ENCODE measurements at places on chromosomes 13 and 19.

DNA sequence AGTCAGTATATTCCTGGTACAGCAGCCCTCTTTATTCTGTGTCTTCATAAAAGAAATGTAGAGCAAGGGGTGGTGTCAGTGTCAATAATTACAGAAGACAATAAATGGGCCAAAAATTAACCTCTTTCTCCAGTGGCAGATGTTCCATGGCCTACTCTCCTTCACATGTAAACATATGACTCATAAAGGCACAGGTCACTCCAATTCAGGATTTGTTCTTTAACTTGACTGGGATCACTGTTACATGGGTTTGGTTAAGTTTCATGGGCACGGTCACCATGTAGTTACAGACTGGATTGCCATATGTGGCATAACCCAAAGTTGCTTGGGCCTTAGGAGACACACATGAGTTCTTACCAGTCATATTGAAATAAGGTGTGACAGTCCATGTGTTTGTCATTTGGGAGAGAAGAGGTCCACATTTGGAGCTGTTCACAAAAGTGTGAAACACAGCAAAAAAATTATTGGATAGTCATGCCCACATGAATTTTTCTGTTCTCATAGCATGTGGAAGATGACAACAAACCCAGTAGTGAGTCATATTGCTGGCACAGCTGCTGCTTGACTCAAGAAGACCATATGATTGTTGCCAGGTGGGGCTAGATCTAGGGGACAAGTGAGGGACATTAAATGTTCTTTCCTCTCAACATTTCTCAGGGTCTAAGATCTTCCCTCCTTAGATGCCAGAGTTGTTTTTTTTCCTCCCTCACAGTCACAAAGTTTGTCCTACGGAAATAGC lies 68.1 kb upstream of the HTR2A start:
- DNase-seq: no peak

DNA sequence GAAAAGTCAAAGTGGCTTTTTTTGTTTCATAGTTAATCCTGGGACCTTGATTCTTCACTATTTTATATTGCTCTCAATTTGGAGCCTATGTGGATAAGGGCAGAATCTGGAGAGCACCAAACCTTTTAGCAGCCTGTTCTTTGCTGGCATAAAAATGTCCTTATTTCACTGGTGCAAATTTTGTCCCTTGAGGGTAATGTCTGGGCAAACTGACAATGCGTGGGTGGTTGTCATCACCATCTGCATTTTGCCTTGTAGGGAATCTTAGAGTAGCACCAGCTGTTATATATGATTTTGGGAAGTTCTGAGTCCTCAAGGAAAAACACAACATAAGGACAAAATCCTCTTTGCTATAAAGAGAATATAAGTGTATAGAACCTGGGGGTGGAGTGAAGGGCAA lies 336.9 kb upstream of the HTR2A start:
- no peak for DNase-seq

- DNase-seq: peak; percentile 47
Measured at GRCh38 chr19:18349524-18350128, 9.2 kb downstream of the PGPEP1 start.

- no peak for DNase-seq
Measured at GRCh38 chr19:41690801-41691065, 2.7 kb upstream of the CEACAM7 start.

GRCh38 chr13:103443604-103444003 lies 377.4 kb upstream of the SLC10A2 start:
- DNase-seq: no peak

DNA sequence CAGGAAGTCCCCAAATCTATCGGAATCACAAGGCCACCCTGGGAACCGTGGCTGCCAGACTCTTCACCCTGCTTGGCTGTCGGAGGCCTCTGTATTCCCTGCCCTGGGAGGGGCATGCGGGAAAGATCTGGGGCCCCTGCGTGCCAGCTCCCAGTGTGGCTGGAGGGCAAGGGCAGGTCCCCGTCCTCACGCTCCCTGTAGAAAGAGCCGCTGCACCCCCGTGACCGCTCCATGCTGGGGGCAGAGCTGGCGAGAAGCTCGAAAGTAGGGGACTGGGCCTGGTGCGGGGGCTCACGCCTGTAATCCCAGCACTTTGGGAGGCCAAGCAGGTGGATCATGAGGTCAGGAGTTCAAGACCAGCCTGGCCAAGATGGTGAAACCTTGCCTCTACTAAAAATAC lies 208.4 kb upstream of the SOX1 start:
- DNase-seq: no peak

GRCh38 chr13:50518781-50519201 lies 324.7 kb downstream of the DLEU7 start:
- no peak for DNase-seq

DNA sequence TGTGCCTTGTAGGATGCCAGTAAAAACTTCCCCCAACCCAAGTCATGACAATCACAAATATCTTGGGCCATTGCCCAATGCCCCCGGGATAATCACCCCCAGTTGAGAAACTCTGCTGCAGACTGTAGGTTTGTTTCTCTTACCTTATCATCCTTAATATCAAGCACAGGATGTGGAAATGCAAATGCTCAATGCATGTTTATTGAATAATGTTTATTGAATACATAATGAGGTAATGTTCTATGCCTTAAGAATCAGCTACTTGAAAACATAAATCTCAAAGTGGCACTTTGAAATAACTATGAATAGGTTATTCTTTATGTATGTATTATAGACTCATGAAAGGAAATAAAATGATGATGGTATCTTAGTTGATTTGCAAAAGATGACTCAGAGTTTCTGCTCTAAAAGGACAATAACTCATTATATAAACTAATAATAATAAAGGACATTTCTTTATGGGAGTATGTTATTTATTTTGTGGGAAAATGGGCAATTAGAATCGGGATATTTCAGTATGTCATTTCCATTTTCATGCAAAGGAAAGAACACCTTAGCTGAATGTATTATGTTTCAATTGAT lies 414.2 kb downstream of the EFNB2 start:
- no peak for DNase-seq
